ENCODE measurements at places on chromosomes 4 and X. TPM values are rescaled to one million over a fixed set of nuclear protein-coding genes. Genes with fewer than 3 reads are reported as not detected.

DNA sequence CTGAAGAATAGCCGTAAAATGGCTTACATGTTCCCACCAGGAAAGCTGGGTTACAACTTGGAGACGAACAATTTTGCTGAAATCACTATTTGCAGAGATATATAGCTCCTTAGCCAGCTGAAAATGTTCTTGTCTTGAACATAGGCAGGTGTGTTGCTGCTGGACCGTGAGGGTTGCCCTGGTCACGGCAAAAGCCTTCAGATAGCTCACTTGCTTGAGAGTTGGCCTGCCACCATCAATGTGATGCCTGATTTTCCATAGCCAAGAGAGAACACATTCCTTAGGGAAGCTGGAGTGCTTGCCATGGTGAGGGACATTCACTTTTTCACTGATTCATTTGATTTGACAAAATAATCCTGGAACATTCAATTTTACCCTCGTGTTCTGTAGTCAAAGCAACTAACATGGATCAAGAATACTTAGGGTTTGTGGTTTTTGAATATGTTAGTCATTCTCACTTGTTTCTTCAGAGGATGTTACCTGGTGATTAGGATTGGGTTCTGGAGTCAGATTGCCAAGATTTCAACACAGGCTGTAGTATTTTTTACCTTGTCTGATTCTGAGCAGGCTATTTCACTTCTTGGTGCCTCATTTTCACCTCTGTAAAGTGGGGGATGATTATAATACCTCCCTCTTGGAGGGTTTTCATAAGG lies 536.9 kb downstream of the RAPGEF2 start:
- H3K36me3 ChIP-seq = no peaks in the 10 kb centered on the region
- H3K27ac ChIP-seq = no peak overlapping the region
- H3K27me3 ChIP-seq = no peaks in the 10 kb centered on the region
- no peak for DNase-seq
- no peaks in the 10 kb centered on the region for H3K4me1 ChIP-seq
- no peak overlapping the region for H3K4me3 ChIP-seq

GRCh38 chr4:21569638-21570037 lies 378.9 kb downstream of the KCNIP4 start:
- no peak for DNase-seq
- no peak overlapping the region for H3K27ac ChIP-seq
- no peak overlapping the region for H3K4me3 ChIP-seq
- no peaks in the 10 kb centered on the region for H3K36me3 ChIP-seq
- H3K27me3 ChIP-seq = no peaks in the 10 kb centered on the region
- H3K4me1 ChIP-seq = no peaks in the 10 kb centered on the region

DNA sequence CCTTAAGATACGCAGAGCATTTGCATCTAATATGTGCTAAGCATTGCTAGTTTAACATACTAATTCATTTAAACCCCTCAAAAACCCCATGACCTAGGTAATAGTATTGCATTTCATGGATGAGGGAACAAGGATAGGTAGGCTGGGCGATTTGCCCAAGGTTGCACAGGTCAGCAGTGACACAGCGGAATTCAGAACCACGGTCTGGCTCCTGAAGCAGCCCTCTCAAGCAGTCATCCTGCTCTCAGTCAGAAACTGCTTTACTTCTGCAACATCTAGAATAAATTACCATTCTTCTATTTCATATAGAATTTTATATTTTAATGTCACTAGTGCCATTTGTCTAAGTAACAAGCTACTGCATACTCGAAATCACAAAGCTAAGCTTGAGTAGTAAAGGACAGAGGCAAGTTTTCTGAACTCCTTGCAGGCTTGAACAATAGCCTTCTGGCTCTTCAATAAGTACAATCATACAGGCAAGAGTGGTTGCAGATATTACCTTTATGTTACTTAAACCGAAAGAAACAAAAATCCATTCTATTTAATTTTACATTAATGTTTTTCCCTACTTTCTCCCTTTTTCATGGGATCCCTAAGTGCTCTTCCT lies 555 bp upstream of the SPP1 start:
- no peaks in the 10 kb centered on the region for H3K36me3 ChIP-seq
- peak overlapping the region; percentile 59 for H3K4me3 ChIP-seq
- no peak for DNase-seq

- no peak for DNase-seq
- H3K4me1 ChIP-seq = peaks cover 12% of the 10 kb centered on the region
- H3K27ac ChIP-seq = no peak overlapping the region
These were observed 115.5 kb upstream of the ACSL4 start for GRCh38 chrX:109848461-109849050.

DNA sequence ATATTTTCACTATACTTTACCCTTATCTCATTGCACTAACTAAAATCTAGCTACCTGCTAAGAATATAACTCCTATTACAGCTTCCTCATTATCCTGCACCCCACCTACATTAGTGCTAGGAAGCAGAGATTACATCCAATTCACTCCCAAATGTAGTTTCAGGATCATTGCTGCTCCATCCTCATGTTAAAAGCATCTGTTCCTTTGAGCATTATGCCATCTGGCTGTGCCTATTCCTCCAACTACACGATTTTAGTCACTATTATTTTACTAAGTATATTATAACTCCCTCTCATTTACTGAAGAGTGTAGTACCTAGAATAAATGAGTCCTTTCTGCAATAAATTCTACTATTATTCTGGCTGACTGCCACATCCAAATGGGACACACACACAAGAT lies 1586.9 kb downstream of the TECRL start:
- H3K36me3 ChIP-seq = no peaks in the 10 kb centered on the region
- no peak overlapping the region for H3K27ac ChIP-seq
- no peaks in the 10 kb centered on the region for H3K27me3 ChIP-seq
- DNase-seq = no peak
- no peaks in the 10 kb centered on the region for H3K4me1 ChIP-seq
- H3K4me3 ChIP-seq = no peak overlapping the region

- no peak overlapping the region for H3K4me3 ChIP-seq
- no peaks in the 10 kb centered on the region for H3K36me3 ChIP-seq
- DNase-seq = no peak
- H3K27ac ChIP-seq = no peak overlapping the region
These were observed 64.6 kb downstream of the ENPEP start for GRCh38 chr4:110540581-110540980.

- peaks cover 49% of the 10 kb centered on the region for H3K27me3 ChIP-seq
- H3K4me3 ChIP-seq = peak overlapping the region; percentile 34
- H3K4me1 ChIP-seq = peaks cover 12% of the 10 kb centered on the region
- no peak for DNase-seq
- no peak overlapping the region for H3K27ac ChIP-seq
These were observed 1.3 kb upstream of the FAT1 start for GRCh38 chr4:186724864-186725468.

DNA sequence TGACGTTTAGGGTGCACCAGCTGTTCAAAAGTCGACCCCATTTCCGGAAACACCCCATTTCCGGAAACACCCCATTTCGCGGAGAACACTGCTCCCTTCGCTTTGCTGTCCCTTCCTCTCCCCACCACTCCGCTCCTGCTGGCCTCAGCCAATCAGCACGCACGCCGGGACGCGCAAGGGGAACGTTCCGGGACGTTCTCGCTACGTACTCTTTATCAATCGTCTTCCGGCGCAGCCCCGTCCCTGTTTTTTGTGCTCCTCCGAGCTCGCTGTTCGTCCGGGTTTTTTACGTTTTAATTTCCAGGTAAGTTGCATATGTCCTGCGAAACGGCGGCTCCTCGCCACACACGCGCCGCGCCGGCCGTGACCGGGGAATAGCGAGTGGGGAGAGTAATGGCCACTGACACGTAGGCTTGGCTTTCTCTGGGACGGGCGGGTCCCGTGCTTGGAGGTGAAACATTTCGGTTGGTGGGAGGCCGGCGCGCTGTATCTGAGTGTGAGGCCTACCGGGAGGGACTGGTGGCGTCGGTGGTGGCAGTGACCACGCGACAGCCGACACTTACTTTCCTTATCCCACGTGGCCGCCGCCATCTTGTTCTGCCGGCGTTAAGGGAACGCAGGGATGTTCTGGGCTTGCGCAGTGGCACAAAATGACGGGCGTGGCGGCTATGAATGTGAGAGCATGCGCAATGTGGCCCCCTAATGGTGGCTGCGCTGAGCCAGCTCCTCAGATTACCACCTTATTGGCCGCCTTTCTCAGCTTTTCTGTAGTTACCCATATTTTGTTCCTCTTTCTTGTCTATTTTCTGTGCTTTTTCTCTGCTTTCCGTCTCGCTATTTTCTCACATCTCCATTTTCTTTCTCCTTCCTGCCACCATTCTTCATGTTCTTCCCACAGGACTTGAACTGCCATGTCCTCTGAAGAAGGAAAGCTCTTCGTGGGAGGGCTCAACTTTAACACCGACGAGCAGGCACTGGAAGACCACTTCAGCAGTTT lies at the start of gene RBM3:
Gene RBM3 (plus strand): TSS at position 215 of the 997 bp plus-strand sequence. CDS start 697 bp downstream, at position 912.
- peak within 1 kb of the TSS; percentile 98 for H3K4me3 ChIP-seq
- peak within 1 kb of the TSS; percentile 93 for H3K27ac ChIP-seq
- peaks cover 25% of the 10 kb centered on the region for H3K4me1 ChIP-seq

DNA sequence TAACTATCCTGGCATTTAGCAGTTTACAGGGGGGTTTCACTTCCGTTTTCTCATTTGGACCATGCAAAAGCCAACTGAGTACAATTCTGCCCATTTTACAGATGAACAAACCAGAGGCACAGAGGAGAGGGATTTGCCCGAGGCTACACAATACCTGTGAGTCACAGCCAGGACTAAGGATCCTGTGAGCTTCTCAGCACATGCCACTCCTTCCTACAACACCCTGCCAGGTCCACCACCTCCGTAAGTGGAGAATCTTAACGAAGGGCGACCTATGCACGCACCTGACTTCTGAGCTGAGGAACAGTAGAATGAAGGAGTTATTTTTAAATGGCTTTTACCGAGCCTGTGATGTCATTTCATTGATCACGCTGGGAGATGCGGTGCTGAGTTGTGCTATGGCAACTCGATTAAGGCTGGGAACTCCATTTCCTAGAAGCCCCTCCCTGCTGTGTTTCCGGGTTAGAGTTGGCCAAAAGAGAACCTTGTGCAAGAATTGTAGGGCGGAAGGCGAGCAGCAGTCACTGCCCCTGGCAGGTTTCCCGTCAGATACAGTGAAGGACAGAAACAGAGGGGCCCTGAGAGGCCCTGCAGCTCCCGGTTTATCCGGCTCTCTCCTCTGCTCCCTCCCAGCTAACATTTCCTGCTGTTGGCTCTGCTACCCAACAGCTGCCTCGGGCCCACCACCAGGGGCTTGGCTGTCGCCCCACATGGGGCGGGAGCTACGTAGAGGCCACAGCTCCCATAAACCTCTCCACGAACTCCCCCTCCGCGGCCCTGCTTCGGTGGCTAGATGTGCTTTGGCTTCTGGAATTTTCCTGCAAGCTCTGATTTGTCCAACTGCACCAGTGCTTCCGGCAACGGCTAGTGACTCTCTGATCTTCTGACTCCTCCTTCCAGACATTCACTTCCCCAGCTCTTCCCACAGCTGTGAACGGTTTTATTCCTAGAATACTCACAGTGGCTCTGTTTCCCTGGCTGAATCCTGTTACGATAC lies 75.1 kb upstream of the USP9X start:
- H3K4me3 ChIP-seq = peak overlapping the region; percentile 79
- H3K4me1 ChIP-seq = peaks cover 22% of the 10 kb centered on the region
- H3K27me3 ChIP-seq = peaks cover 46% of the 10 kb centered on the region
- no peaks in the 10 kb centered on the region for H3K36me3 ChIP-seq
- peak; percentile 52 for DNase-seq

DNA sequence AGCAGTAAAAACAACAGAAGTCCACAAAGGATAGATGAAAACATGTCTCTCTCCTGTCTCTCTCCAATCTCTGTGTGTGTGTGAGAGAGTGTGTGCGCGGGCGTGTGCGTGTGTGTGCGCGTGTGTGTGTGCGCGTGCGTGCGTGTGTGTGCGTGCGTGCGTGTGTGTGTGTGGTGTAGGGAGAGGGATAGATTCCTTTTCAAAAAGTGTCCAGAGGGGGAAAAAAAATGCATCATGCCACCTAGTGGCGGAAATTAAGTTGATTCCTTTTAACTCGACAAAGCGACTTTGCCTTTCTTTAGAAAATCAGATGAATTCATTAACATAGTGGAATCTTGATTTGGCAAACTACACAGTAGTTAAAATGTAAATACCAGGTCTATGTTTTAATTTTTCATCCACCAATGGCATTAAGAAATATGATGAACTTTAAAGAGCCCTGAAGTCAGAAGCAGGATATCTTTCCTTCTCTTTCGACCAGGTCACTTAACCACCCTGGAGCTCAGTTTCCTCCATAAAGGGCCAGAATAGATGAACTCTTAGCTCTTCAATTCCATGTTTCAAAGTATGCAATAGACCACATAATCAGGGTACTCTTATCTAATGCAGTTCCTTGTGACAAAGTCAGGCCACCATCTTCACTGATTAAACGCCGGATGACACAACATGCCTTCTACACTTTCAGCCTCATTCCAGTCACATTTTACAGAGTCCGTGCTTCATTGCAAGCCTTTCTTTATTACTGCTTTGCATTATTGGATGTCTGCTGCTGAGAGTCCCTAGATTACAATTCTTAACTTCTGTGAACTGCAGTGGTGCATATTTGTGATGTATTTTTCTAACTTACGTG lies 162.8 kb downstream of the FBXO8 start:
- H3K36me3 ChIP-seq = no peaks in the 10 kb centered on the region
- H3K27me3 ChIP-seq = peaks cover 38% of the 10 kb centered on the region
- H3K27ac ChIP-seq = no peak overlapping the region
- H3K4me3 ChIP-seq = no peak overlapping the region
- DNase-seq = peak; percentile 12

DNA sequence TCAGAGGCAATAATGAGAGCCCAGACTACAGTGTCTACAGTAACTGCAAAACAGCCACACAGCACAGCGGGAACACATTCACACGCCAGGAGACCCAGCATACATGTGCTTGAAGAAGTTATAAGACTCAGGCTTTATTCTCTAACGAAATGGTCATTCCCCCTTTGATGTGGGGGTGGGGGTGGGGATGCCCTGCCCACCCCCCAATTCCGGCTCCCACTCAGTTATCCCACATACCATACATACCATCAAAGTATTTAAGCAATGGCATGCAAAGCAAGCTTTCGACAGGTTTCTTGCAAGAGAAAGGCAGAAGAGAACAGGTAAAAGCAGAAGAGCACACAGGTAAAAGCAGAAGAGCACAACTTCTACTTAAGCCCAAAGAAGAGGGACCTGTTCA lies 3.6 kb downstream of the MECP2 start:
- peaks cover 27% of the 10 kb centered on the region for H3K27me3 ChIP-seq
- H3K27ac ChIP-seq = no peak overlapping the region
- peaks cover 59% of the 10 kb centered on the region for H3K4me1 ChIP-seq
- H3K36me3 ChIP-seq = peaks cover 6% of the 10 kb centered on the region
- H3K4me3 ChIP-seq = peak overlapping the region; percentile 86

DNA sequence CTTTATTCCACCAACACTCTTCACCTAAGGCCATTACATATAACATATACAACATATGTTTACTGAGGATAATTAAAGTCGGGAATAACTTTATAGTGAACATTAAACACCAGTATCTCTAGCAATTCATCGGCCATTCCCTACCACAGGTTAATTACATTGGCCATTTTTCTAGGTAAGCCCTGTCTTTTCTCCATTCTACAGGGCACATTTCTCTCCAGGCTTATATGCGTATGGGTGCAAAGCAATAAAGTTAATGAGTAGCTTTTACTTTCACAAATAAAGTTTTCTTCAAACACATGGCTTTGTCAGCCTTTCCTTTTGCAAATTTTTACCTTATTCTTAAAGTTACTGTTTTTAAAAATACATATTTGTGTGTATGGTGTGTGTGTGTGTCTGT lies 111.9 kb upstream of the IQCM start:
- H3K27ac ChIP-seq = no peak overlapping the region
- no peaks in the 10 kb centered on the region for H3K4me1 ChIP-seq
- no peaks in the 10 kb centered on the region for H3K27me3 ChIP-seq
- no peaks in the 10 kb centered on the region for H3K36me3 ChIP-seq

NPFFR2 gene
- total RNA-seq = not detected

AFM gene
- not detected for total RNA-seq

CXCL13 gene
- 0.28 TPM for total RNA-seq

NEXMIF gene
- 0.65 TPM for total RNA-seq

MAGEC1 gene
- total RNA-seq = not detected

INTU gene
- total RNA-seq = 0.60 TPM

DCAF8L2 gene
- not detected for total RNA-seq
